AG09319 (cell line): ENCODE measurements at places on chromosomes 6 and 20.

DNA sequence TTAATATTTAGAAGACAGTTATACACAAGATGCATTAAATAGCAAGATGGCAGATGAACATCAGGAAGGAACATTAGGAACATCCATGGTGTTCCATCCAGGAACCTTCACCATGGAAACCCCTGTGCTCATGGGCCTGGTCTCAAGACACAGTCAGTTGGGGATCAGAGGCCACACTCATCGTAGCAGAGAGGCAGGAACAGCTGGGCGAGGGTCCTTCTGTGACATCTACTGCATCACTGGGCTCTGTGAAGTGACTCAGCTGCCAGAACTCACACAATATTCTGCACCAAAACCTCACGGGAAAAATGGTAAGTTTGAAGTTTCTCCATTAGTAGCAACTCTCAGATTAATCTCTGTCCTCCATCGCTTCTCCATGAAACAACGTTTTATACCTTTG, 356.6 kb downstream of the PREX1 start:
- no peak for DNase-seq

DNA sequence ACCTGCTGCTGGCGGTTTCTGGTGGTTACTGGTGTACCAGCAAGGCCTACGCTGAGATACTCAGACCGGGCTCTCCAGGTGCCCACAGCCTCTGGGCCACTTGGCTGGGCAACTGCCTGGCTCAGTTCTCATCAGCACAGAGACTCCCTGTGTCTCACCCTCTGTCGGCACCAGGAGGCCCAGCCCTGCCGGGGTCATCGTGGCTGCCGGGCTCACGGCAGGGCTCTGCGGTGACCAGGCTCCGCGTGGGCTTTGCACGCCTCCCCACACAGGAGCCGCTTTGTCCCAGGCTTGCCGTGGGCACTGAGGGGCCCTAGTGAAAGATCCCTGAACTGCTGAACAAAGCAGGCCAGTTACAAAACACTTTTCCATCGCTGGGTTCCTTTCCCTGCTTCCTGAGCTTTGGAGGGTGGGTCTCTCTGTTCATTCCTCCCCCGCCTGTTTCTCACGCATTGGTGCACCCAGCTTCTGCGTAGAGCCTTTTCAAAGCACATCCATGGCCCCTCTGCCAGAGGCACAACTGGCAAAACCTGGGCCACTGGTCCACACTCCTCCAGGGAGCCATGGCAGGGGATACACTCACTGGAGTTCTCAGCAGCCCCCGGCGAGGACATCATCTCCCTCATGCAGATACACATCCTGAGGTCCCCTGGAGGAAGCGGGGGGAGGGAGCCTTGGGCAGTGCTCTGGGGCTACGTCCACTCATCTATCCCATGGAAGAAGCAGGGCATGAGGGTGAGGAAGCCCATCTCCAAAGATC, 117.0 kb downstream of the NFATC2 start:
- DNase-seq = no peak

DNA sequence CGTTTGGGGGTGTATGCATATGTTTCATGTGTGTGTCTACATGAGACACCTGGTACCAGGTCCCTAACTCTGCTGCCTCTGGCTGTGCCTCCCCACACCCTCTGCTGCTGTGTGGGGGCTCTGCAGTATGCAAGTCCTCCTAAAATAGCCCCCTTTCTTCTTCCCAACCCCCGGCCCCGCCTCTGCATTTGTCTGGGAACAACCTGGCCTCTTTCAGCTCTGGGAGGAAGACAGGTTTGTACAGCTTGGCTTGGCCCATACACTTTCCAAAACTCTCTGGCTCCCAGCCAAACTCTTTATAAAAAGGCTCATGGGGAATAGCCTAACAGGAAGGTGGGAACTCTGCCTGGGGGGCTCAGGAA, 27.1 kb upstream of the EMILIN3 start:
- no peak for DNase-seq

- no peak for DNase-seq
Measured at GRCh38 chr6:95576218-95576997, 927 bp upstream of the MANEA start.

GRCh38 chr20:1414982-1415381, 22.1 kb upstream of the FKBP1A start:
- DNase-seq = no peak

DNA sequence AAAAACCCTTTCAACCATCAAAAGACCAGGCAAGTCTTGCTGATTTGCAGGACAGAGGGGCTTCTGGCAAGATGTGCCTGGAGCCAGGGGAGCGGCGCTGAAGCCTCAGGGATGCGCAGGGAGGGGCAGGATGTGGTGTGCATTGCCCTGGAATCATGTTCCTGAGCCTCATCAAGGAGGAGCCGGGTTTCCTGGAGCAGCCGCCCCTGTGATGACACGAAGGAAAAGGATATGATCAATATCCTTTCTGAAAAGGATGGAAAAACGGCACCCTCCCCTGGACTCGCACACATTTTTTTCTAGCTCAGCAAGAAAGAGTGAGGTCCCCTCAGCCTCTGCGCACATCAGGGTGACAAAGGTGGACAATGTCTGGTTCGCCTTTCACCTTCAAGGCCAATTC, 173.1 kb upstream of the SSTR4 start:
- DNase-seq = no peak

GRCh38 chr20:36527331-36528125, 13.8 kb upstream of the MYL9 start:
- no peak for DNase-seq

- DNase-seq = no peak
Measured at GRCh38 chr20:33976959-33977358, 16.8 kb upstream of the RALY start.

DNA sequence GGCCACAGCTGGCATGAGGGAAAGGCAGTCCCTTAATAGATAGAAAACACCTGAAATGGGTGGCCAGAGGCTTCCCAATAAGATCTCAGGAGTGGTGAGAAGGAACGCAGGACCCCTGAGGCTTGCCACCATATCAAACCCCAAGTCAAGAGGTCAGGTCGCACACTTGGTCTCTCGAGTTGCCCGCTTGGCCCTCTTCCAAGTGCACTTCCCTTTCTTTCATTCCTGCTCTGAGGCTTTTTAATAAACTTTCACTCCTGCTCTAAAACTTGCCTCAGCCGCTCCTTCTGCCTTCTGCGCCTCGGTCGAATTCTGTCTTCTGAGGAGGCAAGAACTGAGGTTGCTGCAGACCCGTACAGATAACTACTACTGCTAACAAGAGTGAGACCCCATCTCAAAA, 64.2 kb downstream of the SLC2A10 start:
- no peak for DNase-seq

DNA sequence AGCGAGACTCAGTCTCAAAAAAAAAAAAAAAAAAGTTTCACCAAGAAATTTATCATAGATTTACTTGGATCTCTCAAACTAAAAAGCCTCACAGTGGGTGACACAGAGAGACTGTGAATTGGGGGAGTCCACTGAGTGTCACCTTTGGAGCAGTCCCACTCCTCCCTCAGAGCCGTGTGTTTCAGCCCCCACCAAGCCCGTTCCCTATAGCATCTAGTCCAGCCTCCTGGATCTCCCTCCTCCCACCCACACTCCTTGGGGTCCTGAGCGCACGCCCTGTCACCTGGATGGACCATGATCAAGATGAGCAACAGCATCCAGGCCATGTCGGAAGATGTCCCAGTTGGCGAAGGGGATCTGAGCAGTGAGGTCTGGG, 422 bp downstream of the NCR3 start:
- DNase-seq = no peak

DNA sequence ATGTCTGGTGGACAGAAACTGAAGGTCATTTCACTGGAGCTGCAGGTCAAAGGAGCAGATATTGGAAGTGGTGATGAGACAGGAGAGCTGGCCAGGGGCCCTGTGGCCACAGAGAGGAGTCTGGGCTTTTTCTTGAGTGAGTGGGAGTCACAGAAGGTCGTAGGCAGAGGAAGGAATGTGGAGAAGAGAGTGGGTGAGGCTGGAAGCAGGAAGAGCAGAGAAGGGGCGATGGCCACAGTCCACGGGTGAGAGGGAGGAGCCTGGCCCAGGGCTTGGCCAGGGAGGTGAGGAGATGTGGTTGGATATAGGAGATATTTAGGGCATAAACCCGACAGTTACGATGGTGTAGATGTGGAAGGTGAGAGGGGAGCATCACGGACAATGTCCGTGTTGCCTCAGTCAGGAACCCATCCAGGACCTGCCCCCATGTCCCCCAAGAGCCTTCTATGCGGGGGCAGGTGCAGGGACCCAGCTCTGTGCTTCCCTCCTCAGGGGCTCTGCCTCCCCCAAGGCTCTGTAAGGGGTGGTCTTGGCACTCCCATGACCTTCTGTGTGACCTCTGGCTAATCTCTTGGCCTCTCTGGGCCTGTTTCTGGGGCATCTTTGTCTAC, 150.5 kb upstream of the PTPN1 start:
- no peak for DNase-seq

- no peak for DNase-seq
Measured at GRCh38 chr6:168221497-168222079, 98.0 kb downstream of the DACT2 start.

GRCh38 chr20:3367089-3367488, 40.4 kb downstream of the DNAAF9 start:
- DNase-seq = no peak

DNA sequence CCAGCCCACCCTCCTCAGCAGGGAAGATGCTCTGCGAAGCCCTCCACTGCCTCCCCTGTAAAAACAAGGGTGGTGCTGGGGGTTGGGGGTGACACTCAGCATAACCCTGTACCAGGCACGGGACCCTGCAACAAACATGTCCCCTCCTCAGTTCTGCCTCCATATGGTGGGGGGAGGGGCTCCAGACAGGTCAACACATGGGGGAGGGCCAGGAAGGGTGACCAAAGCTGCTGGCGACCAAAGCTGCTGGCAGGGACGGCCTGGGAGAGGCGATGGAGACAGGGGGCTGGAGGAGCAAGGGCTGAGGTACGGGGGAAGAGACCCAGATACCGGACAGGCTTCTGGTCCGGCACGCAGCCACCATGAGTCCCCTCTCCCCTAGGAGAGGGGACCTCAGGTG, 123.2 kb downstream of the TAF4 start:
- no peak for DNase-seq

DNA sequence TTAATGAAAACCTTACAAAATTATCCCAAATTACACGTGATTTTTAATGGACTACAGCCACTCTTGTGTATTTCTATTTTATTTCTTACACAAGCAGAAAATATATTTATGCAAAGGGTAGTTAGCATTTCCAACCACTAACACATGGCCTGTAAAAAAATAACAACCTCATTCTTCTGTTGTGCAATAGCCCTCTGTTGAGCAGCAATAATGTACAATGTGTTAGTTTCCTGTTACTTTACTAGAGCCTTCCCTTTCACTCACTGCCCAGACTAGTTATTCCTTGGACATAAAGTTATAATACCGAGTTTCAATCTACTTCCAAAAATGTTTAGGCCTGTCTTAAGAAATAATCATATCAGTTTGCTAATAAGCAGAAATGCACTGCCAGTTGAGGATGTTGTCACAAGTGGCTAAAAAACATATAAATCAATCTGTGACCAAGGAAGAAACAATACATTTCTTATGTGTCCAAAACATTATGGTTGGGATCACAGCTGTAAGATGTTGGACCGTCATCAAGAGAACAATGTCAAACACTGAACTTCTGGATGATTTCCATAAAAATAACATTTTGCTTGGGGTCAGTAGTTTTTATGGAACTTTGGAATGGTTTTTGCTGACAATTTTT, 73.6 kb upstream of the RNF146 start:
- peak; percentile 54 for DNase-seq
